Type B pancreatic cell (in vitro differentiated cells): ENCODE measurements at places on chromosomes 6 and 20. TPM values are rescaled to one million over a fixed set of nuclear protein-coding genes. Genes with fewer than 3 reads are reported as not detected.

DNA sequence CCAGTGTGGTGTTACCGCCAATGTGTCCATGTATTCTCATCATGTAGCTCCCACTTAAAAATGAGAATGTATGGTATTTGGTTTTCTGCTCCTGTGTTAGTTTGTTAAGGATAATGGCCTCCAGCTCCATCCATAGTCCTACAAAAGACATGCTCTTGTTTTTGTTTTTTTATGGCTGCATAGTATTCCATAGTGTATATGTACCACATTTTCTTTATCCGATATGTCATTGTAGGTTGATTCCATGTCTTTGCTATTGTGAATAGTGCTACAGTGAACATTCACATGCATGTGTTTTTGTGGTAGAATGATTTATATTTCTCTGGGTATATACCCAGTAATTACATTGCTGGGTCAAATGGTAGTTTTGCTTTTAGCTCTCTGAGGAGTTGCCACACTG is 207.2 kb downstream of the CDKAL1 start:
- no peaks in the 10 kb centered on the region for H3K4me1 ChIP-seq
- peaks cover 19% of the 10 kb centered on the region for H3K36me3 ChIP-seq
- H3K27ac ChIP-seq: no peak overlapping the region
- H3K27me3 ChIP-seq: no peaks in the 10 kb centered on the region
- no peak for DNase-seq
- H3K4me3 ChIP-seq: no peak overlapping the region

The KCNB1 gene
- total RNA-seq: 0.95 and 1.2 TPM in 2 replicates

- H3K36me3 ChIP-seq: no peaks in the 10 kb centered on the region
- DNase-seq: no peak
- peaks cover 15% of the 10 kb centered on the region for H3K4me1 ChIP-seq
- peaks cover 11% of the 10 kb centered on the region for H3K27me3 ChIP-seq
- no peak overlapping the region for H3K4me3 ChIP-seq
- no peak overlapping the region for H3K27ac ChIP-seq
Observed at GRCh38 chr6:2643130-2643529, 107.6 kb downstream of the MYLK4 start.

GRCh38 chr6:67897998-67898607 is 737.0 kb upstream of the ADGRB3 start:
- H3K4me3 ChIP-seq: no peak overlapping the region
- no peak overlapping the region for H3K27ac ChIP-seq
- no peaks in the 10 kb centered on the region for H3K27me3 ChIP-seq
- H3K36me3 ChIP-seq: no peaks in the 10 kb centered on the region
- DNase-seq: no peak

The CST2 gene
- 2.6 and 8.5 TPM in 2 replicates for total RNA-seq

- H3K27ac ChIP-seq: no peak overlapping the region
- no peak overlapping the region for H3K4me3 ChIP-seq
- DNase-seq: no peak
- no peaks in the 10 kb centered on the region for H3K36me3 ChIP-seq
- no peaks in the 10 kb centered on the region for H3K27me3 ChIP-seq
Observed at GRCh38 chr6:155985660-155986138, 530.1 kb upstream of the NOX3 start.

The PMEPA1 gene
- 4.3 and 8.8 TPM in 2 replicates for total RNA-seq

GRCh38 chr6:6783721-6784120 is 195.2 kb downstream of the LY86 start:
- H3K4me1 ChIP-seq: peaks cover 18% of the 10 kb centered on the region
- H3K27me3 ChIP-seq: no peaks in the 10 kb centered on the region
- H3K36me3 ChIP-seq: peaks cover 3% of the 10 kb centered on the region
- no peak for DNase-seq

The CDH22 gene
- 1.3 and 1.8 TPM in 2 replicates for total RNA-seq

The DAAM2 gene
- 4.4 and 22.6 TPM in 2 replicates for total RNA-seq

The SPAG4 gene
- total RNA-seq: 1.6 and 2.4 TPM in 2 replicates

DNA sequence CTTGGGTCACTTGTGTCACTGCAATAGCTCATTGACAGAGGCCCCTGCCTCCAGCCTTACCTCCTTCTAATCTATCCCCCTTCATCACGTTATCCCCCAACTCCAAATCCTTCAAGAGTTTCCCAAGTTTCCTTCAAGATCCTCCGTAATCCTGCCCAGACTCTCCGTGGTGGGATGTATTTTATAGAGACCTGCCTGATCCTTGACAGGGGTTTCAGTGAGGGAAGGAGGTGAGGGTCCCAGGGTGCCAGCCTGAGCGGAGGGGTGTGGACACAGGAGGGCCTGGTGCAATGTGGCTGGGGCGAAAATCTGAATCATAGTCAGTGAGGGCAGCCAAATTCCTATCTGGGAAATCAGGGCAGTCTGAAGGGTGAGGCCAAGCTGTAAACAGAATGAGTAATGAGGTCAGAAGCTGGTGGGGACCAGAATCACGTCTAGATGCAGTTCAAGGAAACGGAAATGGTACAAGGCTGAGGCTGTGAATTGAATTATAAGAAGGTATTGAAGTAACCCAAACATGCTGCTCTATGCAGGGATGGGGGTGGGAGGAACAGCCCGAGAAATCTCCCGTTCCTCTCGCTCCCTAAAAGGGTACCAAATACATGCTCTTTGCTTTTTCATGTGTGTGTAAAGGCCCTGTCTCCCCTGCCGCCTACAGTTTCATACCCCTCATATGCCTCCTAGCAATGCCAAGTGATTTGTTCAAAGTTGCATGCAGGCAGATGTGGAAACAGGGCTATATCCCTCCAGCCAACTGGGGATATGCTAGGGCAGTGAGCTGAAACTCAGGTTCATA is 35.4 kb upstream of the PIM1 start:
- H3K4me1 ChIP-seq: peaks cover 67% of the 10 kb centered on the region
- DNase-seq: no peak
- H3K4me3 ChIP-seq: peak overlapping the region; percentile 67
- H3K27me3 ChIP-seq: no peaks in the 10 kb centered on the region

DNA sequence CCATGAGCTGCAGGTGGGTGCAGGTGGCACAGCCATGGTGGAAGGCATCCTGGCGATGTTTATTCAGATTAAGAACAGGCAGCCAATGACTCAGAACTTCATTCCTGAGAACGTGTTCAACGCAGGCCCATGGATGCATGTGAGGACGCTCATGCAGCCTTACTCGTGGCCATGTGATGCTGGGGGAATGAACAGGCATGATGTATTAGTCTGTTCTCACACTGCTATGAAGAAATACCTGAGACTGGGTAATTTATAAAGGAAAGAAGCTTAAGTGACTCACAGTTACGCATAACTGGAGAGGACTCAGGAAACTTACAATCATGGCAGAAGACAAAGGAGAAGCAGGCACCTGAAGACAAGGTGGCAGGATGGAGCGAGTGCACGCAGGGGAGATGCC is 146.6 kb downstream of the RNASET2 start:
- H3K4me3 ChIP-seq: no peak overlapping the region
- H3K36me3 ChIP-seq: no peaks in the 10 kb centered on the region
- H3K27me3 ChIP-seq: no peaks in the 10 kb centered on the region
- DNase-seq: no peak
- no peak overlapping the region for H3K27ac ChIP-seq
- no peaks in the 10 kb centered on the region for H3K4me1 ChIP-seq

DNA sequence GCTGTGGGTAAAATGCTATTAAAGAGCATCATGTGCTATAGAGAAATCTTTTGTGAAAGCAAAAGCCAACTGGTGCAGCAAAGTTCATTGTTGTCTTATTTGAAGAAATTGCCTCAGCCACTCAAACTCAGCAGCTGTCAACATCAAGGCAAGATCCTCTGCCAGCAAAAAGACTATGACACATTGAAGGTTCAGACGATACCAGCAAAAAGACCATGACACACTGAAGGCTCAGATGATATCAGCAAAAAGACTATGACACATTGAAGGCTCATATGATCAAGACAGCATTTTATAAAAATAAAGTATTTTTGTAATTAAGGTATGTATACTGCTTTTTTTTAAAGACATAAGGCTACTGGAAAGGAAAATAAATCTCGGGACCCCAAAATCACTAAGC is 118.4 kb upstream of the RUNX2 start:
- DNase-seq: no peak
- H3K4me3 ChIP-seq: no peak overlapping the region

DNA sequence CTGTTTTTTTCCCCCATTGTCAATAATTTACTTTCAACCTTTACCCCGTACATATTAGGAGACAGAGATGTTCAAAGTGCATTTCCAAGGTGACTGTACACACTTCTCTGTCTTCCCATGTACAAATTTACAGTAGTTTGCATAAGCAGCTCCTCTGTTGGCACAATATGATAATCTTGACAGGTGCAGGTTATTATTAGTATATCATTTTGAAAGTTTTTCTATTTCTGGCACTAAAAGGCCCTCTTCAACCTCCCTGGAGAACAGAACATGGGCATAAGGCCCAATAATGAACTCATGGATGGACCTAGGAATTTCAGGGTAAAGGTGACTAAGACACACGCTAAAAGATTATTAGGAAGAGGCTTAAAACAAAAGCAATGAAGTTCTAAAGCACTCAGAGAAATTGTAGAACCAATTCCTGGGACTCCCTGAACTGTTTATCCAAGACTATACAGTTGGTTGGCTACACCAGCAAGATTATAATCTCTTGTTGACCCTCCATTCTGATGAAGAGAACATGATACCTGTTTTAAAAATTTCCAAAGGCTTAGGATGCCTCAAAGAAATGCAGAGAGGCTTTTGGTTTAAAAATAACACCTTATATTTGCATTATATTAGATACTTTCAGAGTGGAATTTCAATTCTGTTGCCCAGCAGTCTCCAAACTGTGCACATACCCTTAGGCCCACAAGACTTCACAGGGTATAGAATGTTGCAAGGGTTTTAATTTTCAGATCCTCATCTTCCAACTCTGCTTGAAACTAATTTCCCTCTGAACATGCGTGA is 1.1 kb downstream of the AIG1 start:
- no peaks in the 10 kb centered on the region for H3K27me3 ChIP-seq
- H3K4me1 ChIP-seq: peaks cover 35% of the 10 kb centered on the region
- peak overlapping the region; percentile 92 for H3K4me3 ChIP-seq
- H3K27ac ChIP-seq: peak overlapping the region; percentile 100
- no peaks in the 10 kb centered on the region for H3K36me3 ChIP-seq
- no peak for DNase-seq

- DNase-seq: no peak
- H3K27ac ChIP-seq: no peak overlapping the region
- no peaks in the 10 kb centered on the region for H3K27me3 ChIP-seq
- H3K4me1 ChIP-seq: peaks cover 8% of the 10 kb centered on the region
Observed at GRCh38 chr6:12111363-12111670, 99.2 kb downstream of the HIVEP1 start.

The GLP1R gene
- total RNA-seq: 1.6 and 4.3 TPM in 2 replicates

The NR2E1 gene
- 0.26 TPM in 1 of 2 replicates, not detected in the other for total RNA-seq

The CYP24A1 gene
- total RNA-seq: 7.1 and 21.1 TPM in 2 replicates

The FKBP1C gene
- total RNA-seq: 0.63 and 0.79 TPM in 2 replicates

The PCSK2 gene
- total RNA-seq: 46.4 and 61.2 TPM in 2 replicates

GRCh38 chr6:56372406-56372995 is 125.1 kb upstream of the COL21A1 start:
- H3K4me1 ChIP-seq: peaks cover 44% of the 10 kb centered on the region
- H3K36me3 ChIP-seq: no peaks in the 10 kb centered on the region
- no peak overlapping the region for H3K4me3 ChIP-seq
- DNase-seq: no peak

DNA sequence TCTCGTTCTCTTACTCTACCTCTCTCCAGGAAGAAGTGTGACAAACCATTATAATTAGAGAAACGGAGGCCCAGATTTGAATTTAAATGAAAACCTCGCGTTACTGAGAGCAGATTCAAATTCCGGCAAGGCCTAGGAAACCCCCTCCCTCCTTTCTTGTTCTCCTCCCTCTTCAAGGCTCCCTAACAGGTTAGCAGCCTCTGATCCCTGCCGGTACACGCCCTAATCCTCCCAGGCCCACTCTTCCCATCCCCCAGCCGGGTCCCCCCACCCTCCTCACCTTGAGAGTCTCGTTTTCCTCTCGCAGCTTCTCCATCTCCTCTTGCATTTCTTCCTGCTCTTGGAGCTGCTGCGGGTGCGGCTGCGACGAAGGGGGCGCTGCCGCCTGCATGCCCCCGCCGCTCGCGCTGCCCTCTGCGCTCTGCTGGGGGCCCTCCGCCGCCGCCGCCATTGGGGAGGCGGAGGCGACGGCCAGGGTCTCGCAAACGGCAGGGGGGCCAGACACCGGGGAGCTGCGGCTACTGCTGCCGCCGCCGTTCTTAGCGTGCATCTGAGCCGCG is 3.8 kb downstream of the MTCL3 start:
- no peak for DNase-seq
- peak overlapping the region; percentile 86 for H3K4me3 ChIP-seq
- peaks cover 25% of the 10 kb centered on the region for H3K4me1 ChIP-seq

The ANKRD66 gene
- 0.34 TPM in 1 of 2 replicates, not detected in the other for total RNA-seq

GRCh38 chr6:134642279-134642678 is 307.6 kb downstream of the ALDH8A1 start:
- no peak for DNase-seq
- peaks cover 17% of the 10 kb centered on the region for H3K27me3 ChIP-seq
- peaks cover 5% of the 10 kb centered on the region for H3K36me3 ChIP-seq
- peaks cover 19% of the 10 kb centered on the region for H3K4me1 ChIP-seq
- H3K4me3 ChIP-seq: no peak overlapping the region

- DNase-seq: no peak
- no peak overlapping the region for H3K4me3 ChIP-seq
- peaks cover 4% of the 10 kb centered on the region for H3K27me3 ChIP-seq
- no peaks in the 10 kb centered on the region for H3K36me3 ChIP-seq
Observed at GRCh38 chr20:1924910-1925861, 30.0 kb downstream of the SIRPA start.

DNA sequence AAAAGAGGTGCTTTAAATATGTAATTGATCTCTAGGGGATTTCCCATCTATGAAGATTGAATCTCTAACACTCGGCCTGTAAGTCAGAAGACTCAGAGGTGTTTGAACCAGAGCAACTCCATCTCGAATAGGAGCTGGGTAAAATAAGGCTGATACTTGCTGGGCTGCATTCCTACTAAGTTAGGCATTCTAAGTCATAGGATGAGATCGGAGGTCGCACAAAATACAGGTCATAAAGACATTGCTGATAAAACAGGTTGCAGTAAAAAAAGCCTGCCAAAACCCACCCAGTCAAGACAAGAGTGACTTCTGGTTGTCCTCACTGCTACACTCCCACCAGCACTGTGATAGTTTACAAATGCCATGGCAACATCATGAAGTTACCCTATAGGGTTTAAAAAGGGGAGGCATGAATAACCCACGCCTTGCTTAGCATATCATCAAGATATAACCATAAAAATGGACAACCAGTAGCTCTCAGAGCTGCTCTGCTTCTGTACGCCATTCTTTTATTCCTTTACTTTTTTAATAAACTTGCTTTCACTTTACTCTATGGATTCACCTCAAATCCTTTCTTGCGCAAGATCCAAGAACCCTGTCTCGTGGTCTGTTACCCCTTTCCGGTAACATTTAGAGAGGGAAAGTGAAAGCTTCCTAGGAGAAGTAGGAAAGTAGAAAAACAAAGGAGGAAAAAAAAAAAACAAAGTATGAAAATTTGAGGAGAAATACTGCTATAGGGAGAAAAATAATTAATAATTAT is 129.7 kb upstream of the PHACTR1 start:
- no peaks in the 10 kb centered on the region for H3K36me3 ChIP-seq
- H3K4me1 ChIP-seq: peaks cover 16% of the 10 kb centered on the region
- H3K27me3 ChIP-seq: no peaks in the 10 kb centered on the region
- no peak for DNase-seq
